ENCODE measurements at places on chromosomes 5 and 9. TPM values are rescaled to one million over a fixed set of nuclear protein-coding genes. Genes with fewer than 3 reads are reported as not detected.

The NINJ1 gene
- total RNA-seq: 46.6 TPM

- no peak overlapping the region for H3K27ac ChIP-seq
- peaks cover 22% of the 10 kb centered on the region for H3K27me3 ChIP-seq
- no peaks in the 10 kb centered on the region for H3K4me1 ChIP-seq
Observed at GRCh38 chr9:132511191-132511999, 71.0 kb upstream of the BARHL1 start.

DNA sequence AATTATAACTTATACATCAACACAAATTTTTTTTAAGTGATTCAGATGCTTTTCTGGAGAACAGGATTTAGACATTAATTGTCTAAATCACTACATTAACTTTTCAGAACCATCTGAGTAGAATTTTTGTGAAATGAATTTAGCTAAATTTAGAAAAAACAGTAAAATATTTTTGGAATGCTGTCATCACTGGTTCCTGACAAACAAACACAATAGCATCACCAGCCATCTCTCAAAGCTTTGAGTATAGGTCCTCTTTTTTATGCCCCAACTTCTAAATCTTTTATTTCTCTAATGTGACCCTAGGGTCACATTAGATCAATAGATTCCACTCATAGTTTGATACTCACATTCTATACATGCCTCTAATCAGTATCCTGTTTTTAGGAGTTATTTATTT lies 104.6 kb downstream of the PRR16 start:
- H3K4me1 ChIP-seq: no peaks in the 10 kb centered on the region
- no peak for DNase-seq
- H3K27me3 ChIP-seq: no peaks in the 10 kb centered on the region
- no peak overlapping the region for H3K4me3 ChIP-seq
- H3K36me3 ChIP-seq: no peaks in the 10 kb centered on the region
- H3K27ac ChIP-seq: no peak overlapping the region

DNA sequence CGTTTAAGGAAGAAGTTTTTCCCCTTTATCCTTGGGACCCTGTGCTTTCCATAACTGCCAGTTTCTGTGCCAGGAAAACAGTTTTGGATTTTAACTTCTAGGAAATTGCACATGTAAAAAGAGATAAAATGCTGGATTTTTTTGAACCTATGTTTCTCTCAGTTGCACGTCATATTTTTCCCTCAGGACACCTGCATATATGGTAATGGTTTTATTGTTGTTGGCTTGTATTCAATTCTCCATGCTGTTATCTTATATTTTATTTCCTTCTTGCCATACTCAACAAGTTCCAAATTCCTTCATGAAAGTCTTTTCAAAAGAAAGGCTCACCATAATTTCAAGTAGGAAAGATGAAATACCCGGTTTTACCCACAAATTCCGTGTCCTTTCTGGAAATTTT lies 7.9 kb upstream of the ADAMTSL1 start:
- no peak overlapping the region for H3K4me3 ChIP-seq
- no peaks in the 10 kb centered on the region for H3K4me1 ChIP-seq
- DNase-seq: no peak
- no peak overlapping the region for H3K27ac ChIP-seq

DNA sequence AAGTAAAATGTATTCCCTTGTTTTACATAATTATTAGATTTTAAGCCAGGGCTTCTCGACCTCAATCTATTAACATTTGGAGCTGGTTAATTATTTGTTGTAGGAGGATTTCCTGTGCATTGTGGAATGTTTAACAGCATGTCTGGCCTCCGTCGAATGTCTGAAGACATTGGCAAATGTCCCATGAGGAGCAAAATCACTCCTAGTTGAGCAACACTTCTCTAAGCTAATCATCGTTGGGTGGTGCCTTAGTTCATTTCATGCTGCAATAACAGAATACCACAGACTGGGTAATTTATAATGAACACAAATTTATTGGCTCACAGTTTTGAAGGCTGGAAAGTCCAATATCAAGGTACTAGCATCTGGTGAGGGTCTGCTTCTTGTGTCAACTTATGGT lies 13.4 kb upstream of the VPS13A start:
- DNase-seq: no peak
- no peaks in the 10 kb centered on the region for H3K27me3 ChIP-seq

DNA sequence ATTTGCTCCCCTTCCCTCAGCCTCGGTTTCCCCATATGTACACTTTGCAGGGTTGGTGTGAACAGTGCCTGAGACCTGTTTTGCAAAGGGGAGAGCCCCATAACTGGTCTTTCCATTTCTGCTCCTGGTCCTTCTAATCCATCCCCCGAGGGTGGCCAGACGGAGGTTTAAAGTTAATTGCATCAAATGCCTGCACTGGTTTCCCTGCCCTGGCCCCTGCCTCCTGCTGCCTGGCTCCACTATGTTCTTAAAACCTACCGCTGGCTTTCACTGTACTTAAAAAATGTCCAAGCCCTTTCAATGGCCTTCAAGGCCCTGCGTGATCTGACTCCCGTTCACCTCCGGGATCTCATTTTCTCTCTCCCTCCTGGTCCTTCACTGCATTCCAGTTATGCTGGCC lies 183.0 kb downstream of the RGS3 start:
- H3K4me1 ChIP-seq: no peaks in the 10 kb centered on the region
- DNase-seq: no peak
- no peaks in the 10 kb centered on the region for H3K36me3 ChIP-seq

DNA sequence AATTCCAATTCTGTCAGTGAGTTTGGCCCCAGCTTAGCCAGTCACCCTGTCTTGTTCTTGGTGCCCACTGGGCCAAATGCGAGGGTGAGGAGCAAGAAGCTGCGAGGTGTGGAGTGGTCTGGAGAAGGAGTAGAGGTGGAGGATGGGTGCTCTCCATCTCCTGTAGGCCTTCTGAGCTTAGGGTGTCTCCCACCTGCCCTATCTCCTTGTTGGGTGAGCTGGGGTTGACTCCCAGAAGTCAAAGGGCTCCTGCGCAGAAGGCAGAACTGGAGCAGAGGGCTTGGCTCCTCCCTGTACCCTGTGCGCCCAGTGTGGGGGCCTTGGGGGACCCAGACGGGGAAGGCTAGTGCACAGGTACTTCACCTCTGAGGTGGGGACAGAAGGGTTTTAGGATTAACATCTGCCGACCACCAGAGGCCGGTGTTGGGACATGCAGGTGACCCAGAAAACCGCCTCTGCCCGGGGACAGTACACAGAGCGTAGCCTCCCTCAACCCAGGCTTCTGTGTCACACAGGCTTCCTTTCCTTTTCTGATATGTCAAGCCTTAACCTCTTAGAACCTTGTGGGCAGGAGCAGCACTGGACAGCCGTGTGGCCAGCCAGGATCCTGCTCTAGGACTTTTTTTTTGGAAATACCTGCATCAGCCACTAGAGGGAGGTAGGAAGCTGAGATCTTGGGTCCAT lies 16.9 kb downstream of the IL5 start:
- H3K4me3 ChIP-seq: no peak overlapping the region
- no peak overlapping the region for H3K27ac ChIP-seq
- peak; percentile 49 for DNase-seq
- no peaks in the 10 kb centered on the region for H3K27me3 ChIP-seq

Measured in lower lobe of right lung (tissue), 2 donors.